Stimulated activated CD4-positive, alpha-beta T cell treated with anti-CD3 and anti-CD28 coated beads, TNF-alpha, amount 100 ng/mL, for 1 hour (primary cell): ENCODE measurements at places on chromosomes 6 and 20.

- DNase-seq = no peak
Observed at GRCh38 chr20:59789686-59790085, 143.8 kb downstream of the SYCP2 start.

- DNase-seq = no peak
Observed at GRCh38 chr20:22430154-22430745, 154.1 kb downstream of the FOXA2 start.

GRCh38 chr6:7532232-7532631 lies 9.2 kb upstream of the DSP start:
- no peak for DNase-seq

GRCh38 chr6:14095437-14095836 lies 22.1 kb upstream of the CD83 start:
- no peak for DNase-seq

DNA sequence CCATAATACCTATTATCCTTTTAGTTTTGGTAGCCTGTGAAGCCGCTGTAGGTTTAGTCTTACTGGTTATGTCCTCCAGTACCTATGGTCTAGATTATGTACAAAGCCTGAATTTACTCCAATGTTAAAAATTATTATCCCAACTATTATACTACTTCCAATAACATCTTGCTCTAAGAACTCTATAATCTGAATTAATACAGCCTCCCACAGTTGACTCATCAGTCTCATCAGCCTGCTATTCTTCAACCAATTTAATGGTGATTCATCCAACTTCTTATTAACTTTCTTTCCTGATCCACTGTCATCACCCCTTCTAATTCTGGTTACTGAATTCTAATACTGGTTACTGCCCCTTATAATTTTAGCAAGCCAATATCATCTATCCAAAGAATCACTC lies 370.3 kb upstream of the OPRM1 start:
- DNase-seq = no peak

GRCh38 chr6:44117397-44118128 lies 9.7 kb downstream of the MRPL14 start:
- no peak for DNase-seq

DNA sequence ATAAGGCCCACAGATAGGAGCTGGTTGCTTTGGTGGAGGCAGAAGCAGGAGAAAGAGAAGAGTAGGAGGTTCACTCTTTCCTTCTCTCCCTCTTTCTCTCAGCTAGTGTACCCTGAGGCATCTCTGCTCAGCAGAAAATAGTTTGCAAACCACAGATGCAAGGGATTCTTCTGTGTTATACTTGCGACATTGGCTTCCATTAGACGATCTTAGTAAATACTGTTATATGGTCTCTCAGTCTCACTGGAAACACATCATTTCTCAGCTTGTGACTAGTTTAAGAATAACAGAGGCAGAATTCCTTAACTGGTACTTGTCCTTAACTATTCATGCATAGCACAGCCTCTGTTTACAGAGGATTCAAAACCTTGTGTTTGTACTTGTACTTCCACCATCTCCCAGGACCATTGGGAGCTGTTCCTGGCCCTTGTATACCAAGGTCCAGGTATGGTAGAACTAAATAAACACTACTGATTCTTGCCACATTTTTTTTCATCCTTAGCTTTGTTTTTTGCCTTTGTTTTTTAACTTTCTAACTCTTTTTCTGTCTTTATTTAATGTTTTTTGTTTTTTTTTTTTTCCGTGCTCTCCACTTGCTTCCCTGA lies 218.2 kb downstream of the OTOR start:
- no peak for DNase-seq

DNA sequence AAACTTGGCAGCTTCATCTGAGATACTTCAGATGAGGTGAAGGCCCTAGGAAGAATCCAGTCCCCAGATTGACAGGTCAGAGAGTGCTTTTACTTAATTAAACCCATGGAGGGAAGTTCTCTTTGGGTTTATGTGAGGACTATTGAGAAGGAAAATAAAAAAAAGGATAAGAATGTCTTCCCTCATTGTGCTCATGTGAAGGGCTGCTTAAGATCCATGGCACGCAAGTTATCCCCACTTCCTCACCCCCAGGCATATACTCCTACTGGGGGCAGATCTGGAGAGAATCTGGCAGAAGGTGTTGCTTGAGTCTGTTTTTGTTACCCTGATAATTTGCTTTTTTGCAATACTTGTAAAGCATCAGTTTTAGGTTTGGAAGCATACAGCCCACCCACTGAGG lies 322.9 kb upstream of the TFAP2D start:
- no peak for DNase-seq

DNA sequence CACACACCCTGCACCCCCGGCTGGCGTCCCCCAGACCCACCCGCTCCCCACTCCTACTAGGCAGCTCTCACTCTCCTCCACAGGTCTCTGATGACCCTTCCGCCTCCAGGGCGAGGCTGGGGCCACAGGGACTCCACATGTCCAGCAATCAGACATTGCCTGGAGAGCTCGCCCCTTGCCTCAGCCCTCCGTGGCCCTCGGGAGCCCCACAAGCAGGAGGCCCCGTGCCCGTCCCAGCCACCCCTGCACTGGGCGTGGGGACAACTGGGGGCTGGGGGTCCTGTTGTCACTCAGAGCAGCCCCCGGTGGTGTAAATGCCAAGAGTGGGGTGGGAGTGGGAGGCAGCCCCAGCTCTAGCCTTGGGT lies 1.5 kb downstream of the COL20A1 start:
- DNase-seq = no peak

DNA sequence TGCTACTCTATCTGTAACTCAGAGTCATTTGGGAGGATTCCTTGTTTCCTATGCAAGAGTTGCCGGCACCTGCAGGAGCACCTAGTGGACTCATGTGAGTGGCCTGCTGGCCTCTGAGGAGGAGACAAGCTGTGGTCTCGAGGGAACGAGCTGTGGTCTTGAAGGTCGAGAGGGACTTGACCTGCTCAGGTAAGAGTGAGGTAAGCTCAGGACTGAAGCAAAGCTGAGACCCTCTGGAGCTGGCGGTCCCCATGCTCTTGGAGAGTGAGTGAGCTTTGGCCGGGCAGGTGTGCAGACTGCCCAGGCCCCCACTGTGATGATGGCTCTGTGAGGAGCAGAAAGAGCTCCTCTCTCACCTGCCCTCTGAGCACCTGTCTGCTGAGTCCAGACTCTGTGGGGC lies 214.3 kb downstream of the MYLK4 start:
- DNase-seq = no peak
